AG10803 (cell line): ENCODE measurements at places on chromosomes 5 and 9.

DNA sequence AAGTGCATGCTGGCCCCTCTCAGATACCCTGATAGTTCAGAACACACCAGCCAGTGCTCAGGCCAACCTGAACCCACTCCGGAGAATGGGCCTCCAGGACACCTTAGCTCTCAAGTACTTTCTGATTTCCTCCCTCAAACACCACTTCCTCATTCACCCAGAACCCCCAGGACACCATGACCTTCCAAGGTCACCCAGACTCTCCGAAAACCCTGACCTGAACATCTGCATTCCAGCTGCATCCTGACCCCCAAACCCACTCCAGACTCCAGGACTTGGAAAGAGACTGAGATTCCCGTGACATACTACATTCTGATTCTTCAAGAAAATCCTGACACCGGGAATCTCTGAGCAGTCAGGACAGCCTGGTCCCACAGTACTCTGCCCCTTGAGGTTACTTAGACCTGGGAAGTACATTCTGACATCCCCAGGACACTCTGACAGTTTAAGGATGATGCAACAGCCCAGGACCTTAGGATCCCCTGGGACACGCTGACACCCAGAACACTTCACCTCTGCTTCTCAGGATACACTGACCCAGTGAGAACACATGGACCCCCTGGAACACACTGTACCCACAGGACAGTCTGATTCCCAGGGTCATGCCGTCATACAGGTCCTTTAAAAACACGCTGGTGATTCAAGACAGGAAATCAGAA lies 747 bp upstream of the PROP1 start:
- DNase-seq: no peak

- DNase-seq: no peak
These were observed 11.3 kb downstream of the C9 start for GRCh38 chr5:39352951-39353350.

DNA sequence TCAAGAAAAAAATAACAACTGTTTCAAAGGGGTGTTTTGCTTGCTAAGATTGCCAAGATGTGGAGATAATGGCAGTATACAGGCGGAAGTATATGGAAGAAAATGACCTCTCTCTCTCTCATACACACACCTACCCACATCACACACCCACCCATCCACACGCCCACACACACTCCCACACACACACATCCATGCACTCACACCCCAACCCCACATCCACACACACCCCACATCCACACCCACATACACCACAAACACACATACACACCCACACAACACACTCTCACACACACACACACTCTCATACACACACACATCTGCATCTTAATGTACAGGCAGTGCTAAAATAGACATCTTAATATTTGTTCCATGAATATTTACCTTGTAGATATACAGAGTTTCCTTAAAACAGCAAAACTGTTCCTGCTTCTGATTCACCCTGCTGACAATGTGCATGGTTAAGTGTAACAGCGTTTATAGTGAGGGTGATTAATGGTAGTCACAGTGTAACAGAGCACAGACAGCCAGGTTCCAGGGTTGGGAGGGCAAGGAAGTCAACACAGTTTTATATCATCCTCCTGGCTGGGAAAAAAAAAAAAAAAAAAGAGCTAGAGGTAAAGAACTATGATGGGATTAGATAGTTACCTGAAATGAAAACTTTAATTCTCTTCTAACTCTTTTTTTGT lies 8.3 kb downstream of the BHMT2 start:
- peak; percentile 3 for DNase-seq

DNA sequence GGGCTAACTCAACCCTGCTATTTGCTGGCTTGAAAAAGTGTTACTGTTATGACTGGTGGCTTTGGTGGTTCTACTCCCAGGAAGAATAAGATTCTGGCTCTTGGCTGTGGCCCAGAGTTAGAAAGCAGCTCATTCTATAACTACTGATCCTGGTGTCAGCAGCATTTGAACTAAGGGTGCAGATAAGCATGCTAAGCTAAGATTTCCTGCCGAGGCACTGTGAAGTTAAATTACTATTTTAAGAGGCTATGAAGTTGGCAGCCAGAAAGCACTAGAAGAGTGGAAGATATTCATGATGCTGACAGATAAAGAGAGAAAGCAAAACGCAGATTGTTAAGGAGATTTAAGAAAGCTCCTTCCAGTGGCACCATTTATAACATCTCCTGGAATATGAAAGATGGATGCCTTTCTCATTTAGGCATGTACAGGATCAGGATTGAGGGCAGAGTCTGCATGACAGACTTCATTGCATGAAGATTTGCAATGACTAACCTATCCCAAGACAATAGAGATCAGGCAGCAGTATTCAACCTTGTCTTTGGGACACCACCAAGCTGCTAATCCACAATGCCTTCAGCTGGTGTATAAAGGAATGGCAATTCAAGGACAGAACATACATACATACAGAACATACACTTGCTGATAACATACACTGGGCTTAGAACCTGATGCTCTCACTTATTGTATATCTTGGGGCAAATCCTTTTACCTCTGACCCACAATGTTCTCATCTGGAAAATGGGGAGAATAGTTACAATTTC lies 11.7 kb downstream of the BRINP1 start:
- DNase-seq: no peak

DNA sequence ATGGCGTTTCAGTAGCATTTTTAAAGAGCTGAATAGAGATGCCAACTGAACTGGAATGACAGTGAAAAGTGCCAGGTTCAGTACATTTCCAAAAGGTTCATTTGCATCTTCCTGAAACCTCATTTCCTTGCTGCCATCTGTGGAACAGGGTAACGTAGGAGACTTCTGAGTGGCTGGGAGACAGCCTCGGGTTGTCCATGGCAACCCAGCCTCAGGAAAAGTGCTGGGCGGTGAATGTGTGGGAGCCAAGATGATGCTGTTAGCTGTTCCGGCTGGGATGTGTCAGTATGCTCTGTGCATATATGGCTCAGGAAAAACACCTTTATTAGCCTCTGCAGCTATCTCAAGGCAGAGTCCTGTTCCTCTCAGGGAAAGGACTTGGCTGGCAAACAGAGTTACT lies 87.5 kb downstream of the KLHL3 start:
- no peak for DNase-seq

GRCh38 chr9:123685489-123686083 lies 244.3 kb downstream of the DENND1A start:
- DNase-seq: no peak

GRCh38 chr9:115374724-115375268 lies 256.8 kb upstream of the TNC start:
- DNase-seq: no peak

DNA sequence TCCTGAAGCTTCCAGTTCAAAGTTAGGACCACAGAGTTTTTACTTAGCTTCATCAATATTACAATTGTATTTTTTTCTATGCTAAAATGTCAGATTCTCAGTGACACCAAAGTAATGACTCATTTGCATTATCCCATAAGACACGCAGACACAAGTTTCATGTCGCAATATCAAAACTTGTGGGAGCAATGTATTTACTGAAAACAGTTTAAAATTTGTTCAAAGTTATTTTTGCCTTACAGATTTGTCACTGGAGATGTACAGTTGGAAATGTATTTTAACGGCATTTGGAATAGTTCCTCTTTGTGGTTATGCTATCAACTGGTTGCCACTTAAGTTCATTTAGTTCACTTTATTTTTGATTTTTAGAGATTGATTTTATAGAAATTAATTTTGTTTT lies 36.2 kb upstream of the DAP start:
- DNase-seq: peak; percentile 15

- DNase-seq: peak; percentile 77
These were observed 175.1 kb downstream of the PCSK1 start for GRCh38 chr5:96257904-96258303.

DNA sequence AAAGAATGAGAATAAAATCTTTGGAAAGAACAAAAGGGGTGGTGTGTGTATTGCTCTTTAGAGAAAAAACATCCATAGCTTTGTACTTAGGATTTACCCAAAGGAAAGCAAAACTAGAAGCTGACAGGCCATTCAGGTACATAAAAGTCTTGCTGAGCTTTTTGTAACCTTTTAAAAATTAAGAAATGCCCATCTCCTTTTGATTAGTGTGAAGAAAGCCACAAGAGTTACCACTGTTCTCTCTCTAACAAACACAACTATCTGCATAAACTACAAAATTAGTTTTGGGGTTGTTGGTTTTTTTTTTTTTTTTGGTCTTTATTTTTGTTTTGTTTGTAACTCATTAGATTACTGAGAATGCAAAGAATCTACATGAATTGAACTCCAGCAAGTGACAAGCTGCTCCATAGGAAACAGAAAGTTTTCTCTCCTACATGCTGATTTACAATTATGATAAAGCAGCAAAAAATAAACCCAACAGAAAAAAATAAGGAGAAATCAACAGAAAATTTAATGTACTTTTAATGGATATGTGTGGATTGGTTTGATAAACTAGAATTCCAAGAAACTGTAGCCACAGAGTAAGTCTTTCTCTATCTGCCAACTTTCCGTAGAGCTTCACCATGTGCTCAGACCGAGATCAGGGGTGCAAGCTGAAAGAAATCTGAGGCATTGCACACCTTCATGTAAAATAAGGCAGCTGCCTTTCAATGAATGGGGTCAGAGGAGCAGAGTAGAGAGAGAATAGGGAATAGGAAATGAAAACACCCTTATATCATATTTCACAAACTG lies 12.3 kb downstream of the BAAT start:
- no peak for DNase-seq

DNA sequence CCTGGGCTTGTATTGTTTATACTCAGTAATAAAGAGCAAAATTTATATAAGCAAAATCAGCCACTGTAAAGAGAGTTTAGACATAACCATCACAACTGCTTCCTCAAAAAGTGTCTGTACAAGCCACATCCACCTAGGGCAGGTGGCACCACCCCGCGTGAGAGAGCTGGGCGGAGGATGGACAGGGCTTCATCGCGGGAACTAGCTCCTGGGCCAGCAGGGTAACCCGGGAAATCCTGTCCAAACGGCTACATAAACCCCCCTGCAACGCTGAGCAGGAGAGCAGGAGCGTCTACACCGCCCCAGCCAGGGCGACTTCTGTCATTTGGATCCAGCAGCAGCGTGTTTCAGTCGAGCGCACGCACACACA lies 1.3 kb downstream of the SLC6A3 start:
- DNase-seq: no peak

- peak; percentile 44 for DNase-seq
These were observed 113.0 kb downstream of the COL23A1 start for GRCh38 chr5:178476972-178477754.

DNA sequence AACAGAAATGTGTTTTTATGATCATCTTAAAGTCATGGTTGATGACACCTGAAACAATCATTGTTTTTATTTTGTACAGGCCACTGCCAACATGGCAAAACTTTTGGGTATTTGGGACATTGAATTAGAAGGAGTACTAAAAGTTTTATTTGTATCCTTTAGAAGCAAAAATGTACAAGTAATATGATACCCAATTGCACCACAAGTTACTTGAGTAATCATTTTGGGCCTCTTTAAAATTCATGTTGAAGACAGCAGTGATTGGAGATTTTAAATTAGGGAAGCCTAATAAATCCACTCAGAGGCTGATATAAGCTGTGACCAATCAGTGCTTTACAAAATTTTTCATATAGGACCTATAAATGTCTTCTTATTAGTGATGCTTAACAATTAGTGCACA lies 212.9 kb downstream of the MARCHF11 start:
- peak; percentile 13 for DNase-seq

- no peak for DNase-seq
These were observed 40.7 kb upstream of the EDIL3 start for GRCh38 chr5:84425365-84425881.

- no peak for DNase-seq
These were observed 142.9 kb downstream of the PLK2 start for GRCh38 chr5:58317009-58317408.
